ENCODE measurements at places on chromosomes 7 and 10.

DNA sequence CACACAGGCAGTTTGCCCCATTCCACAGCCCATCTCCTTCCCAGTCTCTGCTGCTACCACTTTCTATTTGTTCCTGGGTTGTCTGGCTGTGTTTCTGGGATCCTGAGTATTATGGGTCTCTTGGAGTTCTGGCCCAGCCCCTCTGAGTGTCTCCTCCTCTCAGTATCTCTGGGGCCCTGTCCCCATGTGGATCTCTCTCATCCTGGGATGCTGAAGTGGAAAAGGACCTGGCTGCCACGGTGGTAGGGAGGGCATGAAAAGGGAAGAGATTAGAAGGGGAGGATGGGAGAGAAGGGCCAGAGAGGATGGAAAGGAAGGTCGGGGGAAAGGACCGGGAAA, 54.5 kb upstream of the LBX1 start:
- DNase-seq, result no peak

GRCh38 chr10:20927456-20927855, 30.3 kb upstream of the NEBL start:
- DNase-seq, result no peak

GRCh38 chr7:122136639-122137245, 7.3 kb downstream of the AASS start:
- no peak for DNase-seq

GRCh38 chr10:23253780-23254179, 61.7 kb downstream of the PTF1A start:
- no peak for DNase-seq

- no peak for DNase-seq
Measured at GRCh38 chr7:128450913-128451312, 4.8 kb upstream of the HILPDA start.

- DNase-seq, result no peak
Measured at GRCh38 chr10:76072384-76072783, 641.0 kb downstream of the LRMDA start.

DNA sequence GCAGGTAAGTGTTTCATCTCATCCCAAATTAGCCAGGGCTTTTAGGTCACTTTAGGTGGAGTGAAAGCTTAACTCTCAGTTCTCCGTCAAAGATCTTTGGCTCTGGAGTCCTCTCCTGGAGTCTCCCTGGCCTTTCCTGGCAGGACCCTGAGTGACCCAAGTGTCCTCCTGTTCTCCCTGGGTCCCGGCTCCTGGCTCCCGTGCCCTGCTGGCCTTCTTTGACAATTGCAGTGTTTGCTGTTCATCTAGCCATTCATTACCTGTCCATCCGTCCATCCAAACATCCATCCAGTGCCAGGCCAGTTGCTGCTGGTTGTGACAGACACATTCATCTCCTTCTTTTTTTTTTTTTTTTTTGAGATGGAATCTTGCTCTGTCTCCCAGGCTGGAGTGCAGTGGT, 6.2 kb upstream of the TPST1 start:
- DNase-seq, result no peak

- DNase-seq, result no peak
Measured at GRCh38 chr10:6062101-6062771, at the start of gene IL2RA. TSS of gene IL2RA (minus strand) at chr10:6062367. CDS start at chr10:6062151, 216 bp downstream.

DNA sequence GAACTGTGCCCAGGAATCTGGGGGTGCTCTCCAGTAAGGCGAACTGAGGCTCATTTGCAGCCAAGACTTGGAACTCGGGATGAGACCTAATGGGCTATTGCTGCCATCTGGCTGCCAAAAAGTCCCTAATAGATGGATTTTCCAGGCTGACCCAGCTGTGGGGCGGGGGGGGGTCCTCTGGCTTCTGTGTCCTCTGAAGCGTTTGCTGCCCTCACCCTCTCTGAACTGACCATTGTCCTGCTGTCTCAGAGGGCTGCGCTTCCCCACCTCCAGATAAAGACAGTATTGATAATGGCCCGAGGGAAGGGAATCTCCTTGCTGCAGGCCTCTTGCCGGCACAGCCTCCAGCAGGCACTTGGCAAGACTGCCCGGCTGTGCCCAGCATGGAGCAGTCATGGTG, 46.6 kb downstream of the CLEC2L start:
- DNase-seq, result no peak

GRCh38 chr7:15647309-15647708, 39.2 kb downstream of the MEOX2 start:
- no peak for DNase-seq

DNA sequence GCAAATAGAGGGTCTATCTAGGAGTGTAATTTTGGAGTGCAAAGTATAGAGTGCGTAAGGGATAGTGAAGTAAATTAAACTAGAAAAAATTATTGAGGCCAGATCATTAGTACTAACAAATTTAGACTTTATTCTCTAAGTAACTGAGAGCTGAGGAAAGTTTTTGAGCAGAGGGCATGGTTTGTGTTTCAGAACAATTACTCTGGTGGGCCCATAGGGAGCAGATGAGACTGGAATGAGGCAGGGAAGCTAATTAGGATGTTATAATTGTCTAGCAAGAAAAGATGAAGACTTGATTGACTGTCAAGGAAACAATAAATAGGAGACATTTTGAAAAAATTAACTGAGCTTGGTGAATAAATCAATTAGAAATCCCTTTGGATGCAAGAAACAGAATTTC, 37.8 kb upstream of the IMMP2L start:
- no peak for DNase-seq

GRCh38 chr7:96901822-96902445, 103.4 kb upstream of the DLX6 start:
- DNase-seq, result no peak

- no peak for DNase-seq
Measured at GRCh38 chr10:96708456-96708855, 11.9 kb downstream of the PIK3AP1 start.

- DNase-seq, result no peak
Measured at GRCh38 chr7:24572393-24572996, 757 bp upstream of the PALS2 start.

DNA sequence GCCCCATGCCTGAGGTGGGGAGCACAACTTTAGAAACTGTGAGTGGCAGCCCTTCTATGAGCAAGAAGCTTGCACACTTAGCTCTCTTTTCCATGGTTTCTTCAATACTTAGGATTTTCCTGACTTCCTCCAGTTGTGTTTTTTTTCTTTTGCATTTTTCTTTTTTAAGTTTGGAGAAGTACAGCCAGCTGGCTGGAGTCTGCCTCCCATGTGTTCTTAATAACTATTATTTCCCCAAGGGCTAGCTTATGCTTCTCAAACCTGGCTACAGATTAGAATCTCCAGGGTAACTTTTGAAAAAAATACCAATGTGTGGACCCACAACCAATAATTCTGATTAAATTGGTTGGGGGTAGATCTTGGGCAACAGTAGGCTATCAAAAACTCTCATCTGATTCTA, 37.4 kb upstream of the MEOX2 start:
- no peak for DNase-seq

GRCh38 chr10:49362596-49363260, 33.2 kb downstream of the DRGX start:
- DNase-seq, result no peak

DNA sequence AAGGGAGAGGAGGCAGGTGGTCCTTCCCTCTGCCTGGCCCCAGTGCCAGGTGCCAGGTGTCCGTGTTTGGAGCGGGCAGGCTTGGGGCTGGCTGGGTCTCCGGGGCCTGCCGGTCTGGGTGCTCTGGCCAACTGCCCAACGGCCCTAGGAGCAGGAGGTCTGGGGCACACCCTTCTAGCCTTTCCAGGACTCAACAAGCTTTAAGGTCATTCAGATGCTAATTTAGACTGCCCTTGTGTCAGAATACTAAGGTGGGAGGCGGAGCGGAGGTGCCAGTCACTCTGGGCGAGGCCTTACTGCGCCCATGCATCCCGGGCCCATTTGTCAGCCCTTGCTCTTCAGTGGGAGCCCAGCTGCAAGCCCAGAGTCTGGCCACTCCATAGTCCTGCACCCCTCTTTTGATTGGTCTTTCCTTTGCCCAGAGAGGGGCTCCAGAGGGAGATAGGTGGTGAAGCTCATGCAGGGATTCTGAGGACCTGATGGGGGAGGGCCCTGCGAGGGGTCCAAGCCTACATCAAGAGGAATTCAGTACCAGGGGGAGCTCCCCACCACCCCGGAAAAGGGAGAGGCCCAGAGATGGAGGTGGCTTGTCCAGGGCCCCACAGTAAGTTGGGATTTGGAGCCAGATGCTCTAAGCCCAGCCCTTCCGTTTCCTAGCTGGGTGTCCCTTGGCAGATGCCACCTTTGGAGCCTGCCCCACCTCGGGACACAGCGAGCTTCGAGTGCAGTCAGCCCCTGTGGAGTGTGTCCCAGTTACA, 1.3 kb downstream of the PGAM2 start:
- no peak for DNase-seq

GRCh38 chr7:157079116-157079515, 59.6 kb upstream of the UBE3C start:
- DNase-seq, result no peak

GRCh38 chr10:93755443-93756116, 2.2 kb upstream of the LGI1 start:
- DNase-seq, result no peak

DNA sequence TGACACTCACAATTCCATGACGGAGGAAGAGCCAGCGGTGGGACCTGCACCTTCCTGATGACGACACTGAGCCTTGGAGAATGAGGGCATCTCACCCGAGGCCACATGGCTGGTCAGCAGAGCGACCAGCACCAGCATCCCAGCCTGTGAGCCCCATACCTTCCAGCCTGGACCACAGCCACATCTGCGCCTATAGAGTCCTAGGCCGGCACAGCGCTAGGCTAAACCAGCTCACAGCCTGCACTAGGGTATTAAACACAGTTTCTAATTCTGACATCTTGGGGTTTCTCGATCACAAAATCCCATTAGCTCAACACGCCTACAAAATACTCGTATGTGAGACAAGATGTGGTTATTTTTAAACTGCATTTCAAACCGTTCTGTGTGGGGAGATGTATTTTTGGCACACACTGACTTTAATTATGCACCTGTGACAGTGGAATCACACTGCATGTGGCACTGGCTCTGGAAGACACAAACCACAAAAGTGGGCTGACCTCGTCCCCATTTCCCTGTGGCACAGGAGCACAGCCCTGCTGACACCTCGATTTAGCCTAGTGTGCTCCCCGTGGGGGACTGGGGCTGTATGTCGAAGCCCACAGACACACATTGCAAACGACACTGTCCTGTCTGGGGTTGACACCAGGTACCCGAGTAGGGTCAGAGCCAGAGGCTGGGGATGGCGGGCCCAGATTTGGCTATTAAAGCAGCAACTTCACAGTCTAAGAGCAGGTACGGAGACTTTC, 32.5 kb downstream of the CPXM2 start:
- DNase-seq, result no peak

DNA sequence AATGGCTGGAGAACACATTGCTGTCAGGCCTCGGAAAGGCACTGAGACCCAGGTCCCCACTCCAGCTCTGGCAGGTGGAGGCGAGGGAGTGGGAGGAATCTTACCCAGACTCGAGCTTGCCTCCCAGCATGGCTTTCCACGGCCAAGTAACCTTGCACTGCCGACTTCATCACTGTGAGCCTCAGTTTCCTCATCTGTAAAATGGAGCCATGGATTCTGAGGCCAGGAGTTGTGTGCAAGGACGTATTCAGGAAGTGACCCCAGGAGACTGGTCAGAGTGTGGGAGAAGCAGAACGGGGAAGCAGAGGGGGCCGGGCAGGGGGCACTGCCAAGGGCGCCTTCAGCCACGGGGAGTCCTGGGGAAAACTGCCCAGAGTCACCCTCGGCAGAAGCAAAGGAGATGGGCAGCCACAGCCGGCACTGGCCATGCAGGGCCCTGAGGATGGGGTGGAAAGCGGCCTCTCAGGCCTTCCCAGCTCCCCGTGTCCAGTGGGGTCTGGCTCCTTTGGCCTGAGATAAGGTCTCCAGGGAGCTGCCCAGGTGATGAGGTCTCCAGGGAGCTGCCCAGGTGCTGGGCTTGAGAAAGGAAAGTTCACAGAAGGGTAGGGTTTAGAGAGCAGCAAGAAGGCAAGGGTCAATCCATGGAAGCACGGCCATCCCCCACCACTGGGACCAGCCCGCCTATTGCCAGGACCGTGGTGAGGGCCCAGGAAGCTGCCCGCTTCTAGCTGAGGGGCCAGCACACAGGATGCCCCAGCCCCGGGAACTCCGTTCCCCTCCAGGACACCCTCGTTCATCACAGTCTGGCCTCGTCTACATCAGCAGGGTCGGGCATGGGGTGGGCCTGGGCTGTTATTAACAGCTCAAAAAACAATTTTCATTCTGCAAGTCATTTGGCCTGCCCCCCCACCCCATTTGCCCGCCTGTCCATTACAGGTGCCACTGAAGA, 34.3 kb upstream of the EN2 start:
- no peak for DNase-seq

DNA sequence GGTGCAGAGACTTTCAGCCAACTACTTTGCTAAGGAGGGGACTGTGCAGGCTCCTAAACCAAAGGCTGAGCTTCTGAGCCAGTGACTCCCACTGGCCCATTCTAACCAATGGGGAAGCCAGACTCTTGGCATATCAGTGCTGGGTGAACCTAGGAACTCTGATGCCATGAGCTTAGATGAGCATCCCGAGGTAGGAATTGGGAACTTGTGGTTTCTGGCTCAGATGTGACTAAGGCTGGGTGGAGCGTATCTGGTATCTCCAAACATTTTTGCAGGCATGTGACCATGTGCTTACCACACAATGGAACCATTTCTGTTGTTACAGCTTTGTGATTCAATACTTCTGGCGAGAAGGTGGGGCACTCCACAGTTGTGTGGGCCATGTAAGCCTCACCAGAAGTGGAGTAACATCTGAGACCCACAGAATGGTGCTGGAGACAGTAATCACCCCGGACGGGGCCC, 2.5 kb upstream of the AVPI1 start:
- DNase-seq, result no peak

DNA sequence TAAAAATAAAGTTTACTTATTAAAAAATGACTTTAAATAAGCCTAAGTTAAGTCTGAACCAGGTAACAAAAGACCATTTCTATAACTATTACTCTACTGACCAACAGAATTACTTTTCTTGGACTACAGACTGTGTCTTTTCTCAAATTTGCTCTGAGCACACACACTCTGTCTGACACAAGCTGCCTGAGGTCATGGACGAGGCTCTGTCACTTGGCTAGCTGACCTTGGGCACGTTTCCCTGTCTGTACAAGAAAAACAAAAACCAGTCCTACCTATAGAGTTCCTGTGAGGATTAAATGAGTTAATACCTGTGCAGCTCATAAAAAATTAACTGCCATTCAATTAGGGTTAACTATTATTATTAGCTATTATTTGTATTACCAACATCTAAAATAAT, 22.9 kb downstream of the ATE1 start:
- DNase-seq, result no peak

Measured in right kidney (tissue), 9 donors.